ENCODE measurements at places on chromosomes 12 and 14.

- no peak for DNase-seq
Observed at GRCh38 chr12:49535921-49536525, 2.8 kb upstream of the KCNH3 start.

- DNase-seq, result no peak
Observed at GRCh38 chr12:12507121-12507520, 55.5 kb downstream of the DUSP16 start.

DNA sequence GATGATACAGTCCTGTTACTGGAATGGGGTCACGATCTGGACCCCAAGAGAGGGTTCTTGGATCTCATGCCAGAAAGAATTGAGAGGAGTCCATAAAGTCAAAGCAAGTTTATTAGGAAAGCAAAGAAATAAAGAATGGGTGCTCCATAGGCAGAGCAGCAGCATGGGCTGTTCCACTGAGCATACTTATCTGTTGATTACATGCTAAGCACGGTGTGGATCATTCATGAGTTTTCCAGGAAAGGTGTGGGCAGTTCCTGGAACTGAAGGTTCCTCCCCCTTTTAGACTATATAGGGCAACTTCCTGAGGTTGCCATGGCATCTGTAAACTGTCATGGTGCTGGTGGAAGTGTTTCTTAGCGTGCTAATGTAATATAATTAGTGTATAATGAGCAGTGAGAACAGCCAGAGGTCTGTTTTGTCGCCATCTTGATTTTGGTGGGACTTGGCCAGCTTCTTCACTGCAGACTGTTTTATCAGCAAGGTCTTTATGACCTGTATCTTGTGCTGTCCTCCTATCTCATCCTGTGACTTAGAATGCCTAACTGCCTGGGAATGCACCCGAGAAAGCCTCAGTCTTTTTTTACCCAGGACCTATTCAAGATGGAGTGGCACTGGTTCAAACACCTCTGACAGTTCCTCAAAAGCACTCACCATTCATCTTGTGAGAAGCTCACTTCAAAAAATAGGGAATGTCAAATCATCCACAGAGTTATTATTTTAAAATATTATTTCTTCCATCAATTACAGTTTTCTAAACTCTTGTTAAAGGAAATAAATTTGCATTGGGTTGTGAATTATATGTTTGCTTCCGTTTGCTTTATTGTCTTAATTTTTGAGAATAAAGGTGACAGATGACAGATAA is 1358.8 kb upstream of the TMEM132C start:
- no peak for DNase-seq

DNA sequence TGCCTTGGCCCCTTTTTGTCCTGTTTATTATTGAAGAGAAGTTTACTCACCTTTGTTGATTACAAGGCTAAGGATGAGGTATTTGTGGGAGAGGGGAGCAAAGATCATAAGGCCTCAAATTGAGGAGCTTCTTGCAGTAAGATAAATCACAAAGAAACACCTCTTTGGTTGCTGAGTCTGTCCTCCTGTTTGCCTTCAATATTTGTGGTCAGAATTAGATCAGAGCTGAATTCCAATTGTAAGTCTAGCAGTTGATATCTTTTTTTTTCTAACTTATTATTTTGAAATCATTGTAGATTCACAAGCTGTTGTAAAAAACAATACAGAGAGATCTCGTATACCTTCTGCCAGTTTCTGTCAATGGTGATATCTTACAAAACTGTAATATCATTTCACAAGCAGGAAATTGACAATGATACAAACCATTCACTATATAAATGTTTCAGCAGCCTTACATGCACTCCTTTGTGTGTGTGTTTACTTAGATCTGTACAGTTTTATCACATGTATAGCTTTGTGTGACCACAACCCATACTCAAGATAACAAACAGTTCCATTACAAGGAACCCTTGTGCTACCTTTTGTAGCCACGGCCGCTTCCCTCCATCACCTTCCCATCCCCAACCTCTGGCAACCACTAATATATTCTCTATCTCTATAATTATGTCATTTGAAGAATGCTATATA is 97.4 kb downstream of the KICS2 start:
- no peak for DNase-seq

GRCh38 chr12:6452944-6453630 is 1.2 kb downstream of the TAPBPL start:
- DNase-seq, result no peak

DNA sequence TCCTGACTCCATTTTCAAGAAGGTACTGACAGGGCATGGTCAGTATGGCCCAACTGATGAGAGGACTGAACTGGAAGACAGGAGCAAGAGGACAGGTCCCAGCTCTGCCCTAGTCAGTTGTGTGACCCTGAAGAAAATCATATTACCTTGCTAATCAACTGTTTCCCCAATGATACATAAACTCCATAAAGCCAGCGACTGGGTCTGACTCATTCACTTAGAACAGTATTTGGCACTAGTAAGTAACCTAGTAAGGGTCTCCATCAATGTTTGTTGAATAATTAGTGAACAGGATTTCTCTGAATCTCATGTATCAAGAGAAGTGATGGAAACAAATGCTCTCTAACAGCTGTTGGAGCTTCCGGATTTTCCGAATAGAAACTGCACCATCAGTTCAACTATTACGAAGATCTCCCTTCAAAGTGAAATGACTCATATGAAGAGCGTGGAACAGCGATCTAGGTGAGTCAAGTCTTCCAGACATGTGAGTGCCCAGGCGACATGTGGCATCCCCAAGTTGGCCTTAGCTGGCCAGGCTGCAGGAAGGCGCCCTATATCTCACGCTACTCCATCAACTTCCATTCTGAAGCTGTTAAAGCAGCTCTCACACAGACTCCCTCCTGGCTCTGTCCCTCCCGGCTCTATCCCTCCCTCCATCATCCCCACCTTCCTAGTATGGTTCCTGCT is 94.5 kb downstream of the TTC7B start:
- DNase-seq, result no peak

- DNase-seq, result no peak
Observed at GRCh38 chr14:35034440-35034833, 11.6 kb upstream of the FAM177A1 start.

DNA sequence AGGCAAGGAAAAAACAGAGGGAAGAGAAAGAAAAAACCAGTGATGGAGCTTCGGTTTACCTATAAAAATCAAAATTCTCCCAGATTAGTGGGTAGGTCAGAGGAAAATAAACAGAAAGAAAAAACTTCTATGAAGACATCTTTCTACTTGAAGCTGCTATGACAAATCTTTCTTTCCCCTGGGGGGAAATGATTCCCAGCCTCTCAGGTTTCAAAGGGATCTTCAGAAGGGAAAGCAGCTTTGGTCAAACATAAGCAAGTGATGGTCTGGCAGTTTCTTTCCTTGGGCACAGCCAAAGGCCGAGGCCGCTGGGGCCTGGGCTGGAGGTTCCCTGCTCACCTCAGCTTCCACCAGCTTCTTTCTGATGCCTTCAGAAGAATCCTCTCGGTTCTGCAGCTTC is 104.5 kb downstream of the PRKAB1 start:
- no peak for DNase-seq

DNA sequence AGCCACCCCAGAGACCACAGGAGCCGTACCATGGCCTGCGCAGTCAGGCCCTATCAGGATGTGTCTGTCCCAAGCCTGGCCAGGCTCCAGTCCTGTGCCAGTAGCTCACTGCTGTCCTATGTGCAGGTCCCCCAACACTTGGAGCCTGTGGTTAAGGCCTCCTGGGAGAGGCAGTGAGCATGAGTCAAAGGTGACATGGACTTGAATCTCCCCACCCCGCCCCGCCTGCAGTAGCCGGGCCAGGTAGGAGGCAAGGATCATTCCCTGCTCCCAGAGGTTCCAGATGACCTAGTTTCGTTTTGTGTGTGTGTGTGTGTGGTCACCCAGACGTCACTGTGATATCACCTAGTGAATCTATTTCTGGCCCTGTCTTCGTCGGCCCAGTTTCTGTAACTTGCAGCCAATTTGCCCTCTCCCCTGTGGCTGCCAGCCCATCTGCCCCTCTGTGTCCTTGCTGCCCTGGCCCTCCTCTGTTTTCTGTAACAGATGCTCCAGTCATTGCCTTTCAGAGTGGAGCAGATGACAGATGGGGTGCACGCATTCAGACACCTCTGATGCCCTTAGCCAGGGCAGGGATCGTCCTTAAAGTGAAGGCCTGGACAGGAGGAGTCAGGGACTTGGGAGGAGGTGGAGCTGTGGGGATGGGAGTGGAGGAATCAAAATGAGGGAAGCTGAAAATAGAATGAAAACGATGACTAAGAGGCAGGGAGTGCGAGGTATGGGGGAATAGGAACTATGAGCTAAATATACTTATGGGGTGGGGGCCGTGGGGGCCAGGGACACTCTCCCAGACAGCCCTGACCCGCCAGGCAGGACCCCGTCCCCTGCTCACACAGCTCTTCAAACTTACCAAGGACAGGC is 37.4 kb downstream of the SLC6A12 start:
- no peak for DNase-seq

Measured in neuronal stem cell (in vitro differentiated cells).